BJ (cell line): ENCODE measurements at places on chromosomes 5 and 9. TPM values are rescaled to one million over a fixed set of nuclear protein-coding genes. Genes with fewer than 3 reads are reported as not detected.

The AHRR gene
- polyA plus RNA-seq: 25.2 and 36.4 TPM in 2 replicates

The IL3 gene
- not detected in 2 replicates for polyA plus RNA-seq

The ZNF658 gene
- 1.2 and 2.0 TPM in 2 replicates for polyA plus RNA-seq

- peak; percentile 6 for DNase-seq
Measured at GRCh38 chr5:180718810-180719453, 20.9 kb downstream of the OR2Y1 start.

The GABRG2 gene
- polyA plus RNA-seq: not detected in 2 replicates

- DNase-seq: no peak
Measured at GRCh38 chr9:132541870-132542830, 40.3 kb upstream of the BARHL1 start.

The PPP3R2 gene
- not detected in 2 replicates for polyA plus RNA-seq

- no peak for DNase-seq
Measured at GRCh38 chr5:40552981-40553380, 126.7 kb upstream of the PTGER4 start.

- DNase-seq: no peak
Measured at GRCh38 chr5:150764530-150764929, 5.7 kb upstream of the DCTN4 start.

The MED22 gene
- polyA plus RNA-seq: 18.4 and 28.3 TPM in 2 replicates

DNA sequence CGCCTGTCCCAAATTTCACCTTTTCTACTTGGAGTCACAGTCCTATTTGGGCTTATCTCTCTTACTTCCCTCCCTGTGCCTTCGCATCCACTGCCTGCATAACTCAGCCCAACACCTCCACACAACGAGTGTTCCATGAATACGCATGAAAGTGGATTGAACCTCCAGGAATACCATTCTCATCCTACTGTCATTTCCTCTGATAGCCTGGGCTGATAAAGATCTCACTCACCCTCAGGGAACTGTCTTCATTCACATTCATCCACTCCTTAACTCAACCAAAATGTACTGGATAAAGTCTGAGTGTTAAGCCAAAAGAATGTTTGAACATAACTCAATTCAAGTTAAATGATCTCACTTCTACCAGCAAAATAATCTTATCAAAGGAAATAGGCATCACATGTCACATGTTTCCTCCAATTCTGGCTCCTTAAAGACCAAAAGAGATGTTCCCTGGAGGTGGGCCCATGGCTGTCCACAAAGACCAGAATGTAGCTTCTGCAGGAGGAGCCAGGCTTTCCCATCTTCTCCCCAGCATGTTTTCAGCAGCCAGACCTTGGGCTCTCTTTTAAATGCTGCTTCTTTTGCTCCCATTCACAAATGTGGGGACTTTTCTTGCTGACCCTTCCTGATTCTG, 28.4 kb upstream of the TRIO start:
- no peak for DNase-seq

- DNase-seq: no peak
Measured at GRCh38 chr5:155953335-155953734, 373.6 kb upstream of the SGCD start.

The SEMA5A gene
- polyA plus RNA-seq: 56.4 and 98.4 TPM in 2 replicates
